ENCODE measurements at places on chromosomes 4 and X.

GRCh38 chrX:3403748-3404147 lies 57.3 kb upstream of the MXRA5 start:
- no peak for DNase-seq

DNA sequence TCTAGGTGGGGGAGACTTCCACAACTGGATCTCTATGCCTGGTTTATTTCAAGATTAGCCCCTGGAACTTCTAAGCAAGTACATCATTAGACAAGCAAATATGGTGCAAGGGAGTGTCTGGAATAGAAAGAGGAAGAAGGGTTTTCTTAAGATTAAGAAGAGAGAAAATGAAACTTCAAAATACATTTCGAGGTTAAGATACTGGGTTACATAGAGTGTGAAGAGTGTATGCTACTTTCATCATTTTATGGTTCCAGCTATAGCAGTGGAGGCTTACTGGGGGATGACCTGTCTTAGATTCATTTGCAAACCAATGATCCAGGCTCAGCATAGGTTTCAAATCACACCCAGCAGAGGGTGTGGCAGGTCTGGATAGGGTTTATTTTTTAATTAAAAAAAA lies 144.4 kb upstream of the GATB start:
- no peak for DNase-seq

DNA sequence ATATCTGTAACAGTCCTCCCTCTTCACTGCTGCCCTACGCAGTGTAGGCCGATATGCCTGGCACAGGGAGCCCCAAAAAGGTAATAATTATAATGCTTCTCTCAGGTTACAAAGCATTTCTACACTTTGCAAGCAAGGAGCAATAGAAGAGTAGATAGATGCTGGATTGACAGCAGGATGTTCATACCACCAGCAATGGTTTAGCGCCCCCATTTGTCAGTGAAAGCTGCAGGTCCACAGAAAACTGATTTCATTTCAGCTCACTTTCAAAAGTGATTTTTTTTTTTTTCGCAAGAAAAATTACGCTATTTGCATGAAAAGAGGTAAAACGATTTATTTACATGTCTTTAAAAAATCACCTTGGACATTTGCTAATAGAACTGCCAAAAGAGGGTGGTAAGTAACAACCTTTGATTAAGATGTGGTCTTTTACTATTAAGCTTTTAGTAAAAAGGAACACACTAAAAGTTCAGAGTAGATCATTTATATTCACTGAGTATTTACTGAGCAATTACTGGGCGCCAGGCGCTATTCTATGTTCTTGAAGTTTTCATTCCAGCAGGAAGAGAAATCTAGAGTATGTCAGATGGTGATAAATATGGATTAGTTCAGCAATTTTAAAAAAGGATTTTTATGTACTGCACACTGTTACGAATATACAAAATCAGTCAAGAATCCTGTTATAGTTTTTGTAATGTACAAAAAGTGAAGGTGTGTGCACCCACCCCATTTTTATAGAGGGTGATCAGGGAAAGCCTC lies 34.4 kb downstream of the HPF1 start:
- DNase-seq: peak; percentile 2

GRCh38 chrX:77434962-77435361 lies 12.2 kb upstream of the FGF16 start:
- DNase-seq: no peak

DNA sequence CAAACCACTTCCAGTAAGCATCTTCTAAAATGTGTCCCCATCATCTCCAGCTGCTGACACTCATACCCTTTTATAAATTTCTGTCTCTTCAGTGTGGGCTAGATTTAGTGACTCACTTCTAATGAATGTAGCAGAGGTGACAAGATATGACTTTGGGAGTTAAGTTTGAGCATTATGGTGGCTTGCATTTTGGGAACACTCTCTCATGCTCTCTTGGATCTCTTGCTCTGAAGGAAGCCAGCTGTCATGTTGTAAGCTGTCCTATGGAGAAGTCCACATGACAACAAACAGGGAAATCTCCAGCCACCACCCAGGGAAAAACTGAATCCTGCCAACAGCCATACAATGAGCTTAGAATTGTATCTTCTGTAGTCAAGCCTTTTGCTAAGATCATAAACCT lies 691.3 kb upstream of the PCDH7 start:
- no peak for DNase-seq

DNA sequence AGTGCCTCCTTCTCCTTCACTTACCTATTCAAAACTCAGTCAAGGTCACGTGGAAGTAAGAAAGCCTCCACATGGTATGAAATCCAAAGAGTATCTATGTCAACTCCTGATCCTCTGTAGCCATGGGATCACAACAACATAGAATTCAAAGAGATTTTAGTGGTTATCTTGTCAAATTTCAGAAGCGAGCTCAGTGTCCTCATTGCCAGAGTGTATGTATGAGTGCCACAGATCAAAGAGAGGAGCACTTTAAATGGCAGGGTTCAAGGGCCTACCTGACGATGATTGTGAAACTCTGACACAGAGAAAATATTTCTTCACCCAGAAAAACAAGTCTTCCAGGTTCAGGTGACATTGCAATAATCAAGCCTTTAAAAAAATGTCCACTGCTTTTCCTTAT lies 1.2 kb upstream of the ACE2 start:
- no peak for DNase-seq

- no peak for DNase-seq
Measured at GRCh38 chr4:140085062-140085622, 68.8 kb downstream of the MAML3 start.

GRCh38 chrX:153216926-153217325 lies 37.8 kb downstream of the MAGEA1 start:
- DNase-seq: no peak

DNA sequence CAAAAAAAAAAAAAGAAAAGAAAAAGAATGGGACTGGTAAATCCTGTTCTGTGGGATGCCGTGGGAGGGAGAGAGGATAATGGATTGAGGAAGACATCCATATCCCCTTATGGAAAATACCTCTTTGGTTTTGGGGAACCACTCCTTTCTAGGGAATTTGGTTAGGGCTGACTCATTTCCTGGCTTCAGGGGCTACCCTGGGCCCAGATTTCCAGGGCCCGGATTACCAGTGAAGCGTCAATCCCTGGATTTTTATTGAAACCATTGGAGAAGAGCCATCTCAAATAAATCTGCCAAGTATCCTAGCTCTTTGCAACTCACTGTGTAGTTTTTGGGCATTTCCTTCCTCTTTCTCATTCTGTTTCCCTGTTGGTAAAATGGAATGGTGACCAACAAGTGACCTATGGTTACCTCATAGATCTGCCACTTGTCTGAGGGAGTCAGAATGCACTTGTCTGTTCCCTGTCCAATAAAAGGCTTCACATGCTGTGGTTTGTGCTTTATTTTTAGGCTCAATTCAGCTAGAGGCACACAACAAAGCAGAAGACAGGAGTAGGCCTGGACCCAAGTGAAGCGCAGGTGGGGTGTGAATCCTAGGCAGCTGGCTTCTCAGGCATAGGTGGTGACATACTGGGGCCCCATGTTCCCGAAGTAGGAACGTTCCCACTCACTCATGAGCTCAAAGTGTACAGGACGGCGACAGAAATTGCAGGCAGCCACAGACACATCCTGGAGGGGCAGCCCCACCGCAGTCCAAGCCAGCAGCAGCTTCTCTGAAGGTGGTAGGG lies 8.6 kb downstream of the APEX2 start:
- no peak for DNase-seq

DNA sequence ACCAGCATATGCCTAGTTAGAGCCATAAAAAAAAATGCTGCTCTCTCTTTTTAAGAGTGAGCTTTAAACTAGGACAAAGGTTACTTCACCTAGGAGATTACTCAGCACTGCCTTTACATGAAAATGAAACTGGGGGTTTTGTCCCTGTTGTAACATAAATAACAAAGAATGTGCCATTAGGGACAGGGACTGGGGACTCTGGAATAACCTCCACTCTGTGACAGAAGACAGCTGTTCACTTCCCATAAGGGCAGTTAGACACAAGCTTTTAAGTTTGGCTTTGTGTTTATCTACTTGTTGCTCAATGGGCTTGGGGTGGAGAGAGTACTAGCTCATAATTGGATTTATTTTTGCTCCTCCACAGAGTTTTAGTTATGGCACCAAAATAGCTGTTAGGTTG lies 11.9 kb downstream of the ENPEP start:
- DNase-seq: no peak

GRCh38 chrX:53330331-53330730 lies 48.9 kb upstream of the IQSEC2 start:
- DNase-seq: no peak

DNA sequence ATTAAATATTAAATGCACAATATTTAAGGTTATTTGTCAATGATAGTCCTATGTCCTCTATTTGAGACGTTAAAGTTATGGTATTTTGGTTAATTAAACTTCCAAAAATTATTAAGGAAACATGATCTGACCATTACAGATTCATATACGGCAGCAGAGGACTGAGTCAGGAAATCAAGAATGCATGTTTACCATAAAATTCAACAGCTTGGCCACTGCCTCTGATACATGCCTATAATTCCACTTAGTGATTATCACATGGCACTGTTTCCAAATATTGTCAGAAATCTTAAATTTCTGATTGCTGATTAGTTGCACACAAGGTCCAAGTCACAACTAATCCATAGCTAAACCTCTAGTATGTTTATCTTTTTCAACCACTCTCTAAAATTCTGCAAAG lies 232.2 kb upstream of the UGT8 start:
- no peak for DNase-seq

GRCh38 chr4:147378780-147379179 lies 102.1 kb upstream of the EDNRA start:
- no peak for DNase-seq

GRCh38 chrX:22159071-22159470 lies 113.6 kb upstream of the CBLL2 start:
- no peak for DNase-seq

DNA sequence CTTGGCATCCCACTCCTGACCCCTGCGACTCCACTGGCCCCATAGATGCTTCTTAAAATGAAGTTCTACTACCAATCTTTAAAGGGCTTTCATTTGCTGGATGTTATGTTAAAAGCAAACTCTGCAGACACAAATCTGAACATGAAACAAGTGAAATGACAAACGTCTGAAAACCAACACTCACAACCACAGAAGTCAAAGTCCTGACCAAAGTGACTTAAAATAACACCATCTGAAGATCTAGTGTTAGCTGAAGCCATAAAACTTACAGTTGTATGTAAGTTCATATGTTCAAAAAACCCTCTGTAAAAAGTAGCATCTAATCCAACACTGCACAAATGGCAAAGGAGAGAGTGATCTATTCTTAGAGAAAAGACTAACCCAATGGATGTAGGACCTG lies 178.7 kb downstream of the SH3KBP1 start:
- DNase-seq: no peak

- no peak for DNase-seq
Measured at GRCh38 chr4:114019276-114019968, 40.0 kb upstream of the ARSJ start.

GRCh38 chrX:11461201-11462001 lies 168.2 kb downstream of the AMELX start:
- no peak for DNase-seq

DNA sequence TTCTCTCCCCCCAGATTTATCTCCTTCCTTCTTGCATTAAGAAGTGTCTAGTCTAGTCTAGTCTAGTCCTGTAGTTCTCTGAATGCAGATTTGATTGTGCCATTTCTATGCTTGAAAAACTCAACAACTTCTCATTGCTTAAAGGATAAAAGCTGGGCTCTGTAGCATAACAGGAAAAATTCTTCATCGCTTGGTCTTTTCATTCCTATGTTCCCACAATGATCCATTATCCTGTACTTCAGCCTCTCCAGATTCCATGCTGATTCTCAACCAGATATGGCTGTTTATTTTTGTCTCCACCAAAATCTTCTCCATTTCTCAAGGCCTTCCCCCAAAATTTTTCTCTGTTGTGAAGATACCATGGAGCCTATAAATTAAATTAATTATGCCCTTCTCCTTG lies 102.9 kb upstream of the STIM2 start:
- no peak for DNase-seq

GRCh38 chrX:103157496-103158316 lies 57.2 kb upstream of the BEX4 start:
- DNase-seq: peak; percentile 48

GRCh38 chrX:106035064-106035463 lies 3.5 kb downstream of the SERPINA7 start:
- no peak for DNase-seq

- DNase-seq: no peak
Measured at GRCh38 chrX:153621949-153622598, 23.1 kb upstream of the CCNQ start.

All from NCI-H2081 (cell line).